Stimulated activated CD4-positive, alpha-beta T cell treated with anti-CD3 and anti-CD28 coated beads, Interleukin-12 subunit alpha, Interleukin-12 subunit beta, amount 100 ng/mL, for 24 hours (primary cell): ENCODE measurements at places on chromosomes 3 and 15.

DNA sequence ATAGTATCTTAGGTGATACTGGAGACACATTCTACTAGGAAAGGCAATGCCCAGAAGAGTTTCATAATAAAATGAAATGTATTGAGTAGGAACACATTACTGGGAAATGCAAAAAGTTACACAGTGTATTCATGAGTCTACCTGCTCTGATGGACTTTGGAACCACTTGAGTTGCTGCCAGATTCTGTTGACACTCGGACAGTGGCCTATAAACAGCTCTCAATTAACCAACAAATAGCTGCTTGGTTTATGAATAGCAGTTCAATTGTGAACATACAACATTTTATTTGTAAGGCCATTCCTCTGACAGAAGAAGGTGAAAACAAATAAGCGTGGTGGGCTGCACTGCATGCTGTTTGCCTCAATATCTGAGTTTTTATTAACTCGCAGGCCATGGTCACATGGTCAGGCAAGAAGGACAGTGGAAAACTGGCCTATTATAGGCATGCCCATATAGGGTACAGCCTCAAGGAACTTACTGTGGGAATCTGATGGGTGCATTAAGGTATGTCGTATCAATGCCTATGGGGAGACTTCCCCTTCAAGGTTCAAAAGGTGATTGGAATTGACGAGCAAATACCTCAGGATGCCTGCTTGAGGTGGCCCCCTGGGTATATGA lies 66.2 kb downstream of the C3orf80 start:
- no peak for DNase-seq

DNA sequence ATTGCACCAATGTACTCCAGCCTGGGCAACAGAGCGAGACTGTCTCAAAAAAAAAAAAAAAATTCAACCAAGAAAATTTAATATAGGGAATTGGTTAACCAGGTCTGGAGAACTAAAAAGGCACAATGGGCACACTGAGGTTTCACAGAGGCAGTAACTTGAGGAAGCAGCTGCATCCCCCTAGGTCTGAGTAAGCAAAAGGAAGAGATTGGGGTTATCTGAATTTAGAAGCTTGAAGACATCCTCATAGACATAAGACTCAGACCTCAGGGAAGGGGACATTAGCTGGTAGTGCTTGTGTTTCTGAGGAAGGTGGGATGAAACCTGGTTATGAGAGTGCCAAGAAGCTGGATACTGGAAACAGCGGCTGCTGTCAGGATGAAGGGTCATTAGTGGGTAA lies 50.1 kb upstream of the LEKR1 start:
- no peak for DNase-seq

DNA sequence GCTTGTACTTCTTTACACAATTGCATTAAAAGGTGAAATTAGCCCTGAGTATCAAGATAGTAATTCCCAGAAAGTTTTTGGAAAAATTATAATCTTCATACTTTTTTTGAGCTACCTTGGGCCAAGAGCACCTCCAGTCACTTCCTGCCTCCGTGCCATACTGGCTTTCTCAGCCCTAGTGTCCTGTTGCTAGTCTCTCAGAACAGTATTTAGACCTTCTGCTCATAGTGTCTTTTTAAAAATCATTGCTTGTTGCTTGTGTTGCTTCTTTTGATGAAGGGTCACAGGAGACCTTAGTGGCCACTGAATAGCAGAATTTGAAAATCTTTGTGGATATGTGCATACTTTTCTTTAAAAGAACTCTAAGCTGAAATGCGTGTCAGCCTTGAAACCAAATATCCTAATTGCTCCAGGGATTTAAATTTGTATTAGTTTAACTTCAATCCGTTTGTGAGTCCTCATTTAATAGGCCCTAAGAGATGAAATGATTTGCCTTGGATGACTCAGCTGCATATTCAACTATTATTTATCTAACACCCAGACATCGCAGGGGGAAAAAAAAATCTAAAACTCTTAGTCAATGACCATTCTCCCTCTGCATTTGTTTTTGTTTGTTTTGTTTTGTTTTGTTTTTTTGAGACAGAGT lies 29.1 kb upstream of the LXN start:
- no peak for DNase-seq

DNA sequence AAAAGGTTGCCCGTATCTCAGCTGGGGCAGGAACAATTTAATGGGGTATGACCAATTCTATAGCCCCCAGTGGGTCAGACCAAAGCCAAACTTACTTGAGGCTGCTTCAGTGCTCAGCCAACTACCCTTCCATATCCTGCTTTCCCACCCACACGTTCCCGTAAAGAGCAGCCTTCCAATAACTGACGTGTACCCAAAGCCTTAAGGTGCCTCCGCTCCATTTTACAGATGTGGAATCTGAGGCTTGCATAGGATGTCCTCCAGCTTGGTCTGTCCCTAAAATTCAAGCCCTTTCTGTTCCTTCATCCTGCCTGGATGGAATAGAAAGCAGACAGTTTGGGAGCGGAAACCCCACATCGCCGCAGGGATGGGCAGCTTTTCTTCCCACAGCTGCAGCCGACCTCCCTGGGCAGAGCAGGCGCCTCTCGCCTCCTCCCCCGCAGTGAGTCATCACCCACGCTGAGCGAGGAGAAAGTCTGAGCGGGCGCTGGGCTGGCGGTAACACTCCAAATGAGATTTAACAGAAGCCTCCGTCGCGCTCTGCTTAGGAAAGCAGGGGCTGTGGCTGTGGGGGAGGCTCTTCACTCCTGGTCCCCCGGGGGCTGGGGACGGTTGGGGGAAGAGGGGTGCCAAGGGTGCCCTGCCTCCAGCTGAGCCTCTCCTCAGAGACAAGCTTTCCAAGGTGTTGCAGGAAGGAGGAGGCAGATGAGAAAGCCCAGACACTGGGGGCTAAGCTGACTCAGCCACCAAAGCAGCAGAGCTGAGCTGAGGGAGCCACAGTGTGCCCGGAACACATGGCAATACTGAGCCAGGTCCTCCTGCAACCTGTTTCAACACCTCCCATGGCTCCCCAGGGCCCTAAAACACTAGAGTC lies 57.8 kb upstream of the HRH1 start:
- peak; percentile 78 for DNase-seq

DNA sequence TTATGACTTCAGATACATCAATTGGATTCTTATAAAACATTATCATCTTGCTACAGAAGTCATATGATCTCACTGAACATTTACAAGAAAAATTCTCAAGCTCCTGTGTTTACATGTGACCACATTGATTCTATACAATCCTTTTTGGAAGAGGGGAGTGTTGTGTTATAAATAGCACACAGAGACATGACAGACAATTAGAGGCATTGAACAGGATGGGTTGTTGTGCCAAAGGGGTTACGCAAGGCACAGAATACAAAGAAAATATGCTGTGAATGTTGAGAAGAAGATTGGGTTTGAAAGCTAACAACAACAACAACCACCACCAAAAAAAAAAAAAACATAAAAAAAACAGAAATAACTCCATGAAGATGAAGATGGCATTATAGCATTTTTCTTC lies 32.5 kb upstream of the TBL1XR1 start:
- no peak for DNase-seq

GRCh38 chr3:100546020-100546744 lies 53.8 kb downstream of the TMEM45A start:
- DNase-seq: no peak

- DNase-seq: no peak
Observed at GRCh38 chr3:189042832-189043231, 128.9 kb upstream of the TPRG1 start.
